Activated CD4-positive, alpha-beta memory T cell treated with anti-CD3 and anti-CD28 coated beads for 36 hours (primary cell): ENCODE measurements at places on chromosomes 11 and 22. TPM values are rescaled to one million over a fixed set of nuclear protein-coding genes. Genes with fewer than 3 reads are reported as not detected.

The PRODH gene
- total RNA-seq = 0.56 TPM

The C11orf97 gene
- not detected for total RNA-seq

The BAIAP2L2 gene
- 0.93 TPM for total RNA-seq

The MAPK1 gene
- total RNA-seq = 70.2 TPM

The OR6A2 gene
- total RNA-seq = not detected

The CYP2D6 gene
- 1.5 TPM for total RNA-seq

The NPAS4 gene
- not detected for total RNA-seq

The VSIG2 gene
- 0.34 TPM for total RNA-seq

The ANKK1 gene
- 0.15 TPM for total RNA-seq

The NLRP14 gene
- 0.07 TPM for total RNA-seq

The SLC43A3 gene
- 170 TPM for total RNA-seq

The CADM1 gene
- 0.95 TPM for total RNA-seq
